ENCODE measurements at places on chromosomes 7 and 10.

- no peak for DNase-seq
Observed at GRCh38 chr10:110093722-110094121, 85.9 kb downstream of the ADD3 start.

- no peak for DNase-seq
Observed at GRCh38 chr7:47508389-47509380, 73.2 kb downstream of the TNS3 start.

- DNase-seq, result no peak
Observed at GRCh38 chr7:150829426-150829825, 22.9 kb upstream of the AOC1 start.

DNA sequence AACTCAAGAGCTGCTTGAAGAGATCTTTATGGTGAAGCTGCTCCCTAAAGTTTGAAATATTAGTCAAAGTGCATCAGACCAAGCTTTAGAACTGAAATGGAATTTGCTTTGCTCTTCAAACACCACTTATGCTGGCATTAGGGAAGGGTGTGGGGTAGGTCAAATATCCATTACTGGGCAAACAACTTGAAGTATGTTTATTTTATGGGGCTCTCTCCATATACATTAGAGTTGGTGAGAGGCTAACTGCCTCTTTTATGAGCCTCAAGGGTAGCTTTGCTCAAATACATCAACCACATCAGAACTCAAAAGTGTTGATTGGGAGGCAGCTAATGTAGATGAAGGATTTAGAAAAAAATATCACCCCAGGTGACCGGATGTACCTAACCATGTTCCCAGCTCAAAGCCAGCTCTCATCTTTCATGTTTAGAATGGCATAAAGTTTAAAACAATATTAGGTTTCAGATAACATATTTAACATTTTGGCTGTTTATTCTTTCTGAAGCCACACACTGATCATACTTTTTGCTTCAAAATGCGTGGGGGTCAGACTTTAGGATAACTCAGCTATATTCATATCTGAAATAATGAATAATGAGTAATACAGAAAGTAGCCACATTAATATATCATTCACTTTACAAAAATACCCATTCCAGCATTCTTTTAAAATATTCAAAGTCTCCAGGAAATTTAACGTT lies 318.6 kb downstream of the PTEN start:
- no peak for DNase-seq

DNA sequence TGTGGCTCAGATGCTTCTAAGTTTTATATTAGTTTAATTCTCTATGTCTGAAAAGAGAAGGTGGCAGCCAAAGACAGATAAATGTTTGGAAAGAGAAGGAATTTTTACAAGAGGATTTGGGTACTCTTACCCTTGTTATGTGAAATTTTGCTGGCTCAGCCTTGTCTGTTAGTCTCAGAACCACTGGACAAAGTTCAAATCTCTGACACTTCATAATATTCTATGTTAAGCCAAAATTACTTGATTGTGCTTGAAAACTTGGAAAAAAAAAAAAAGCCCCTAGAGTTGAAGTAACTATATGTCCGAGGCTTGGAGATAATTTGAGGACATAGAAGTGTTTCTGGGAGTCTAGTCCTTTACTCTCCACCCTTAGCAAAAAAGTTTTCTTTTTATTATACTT lies 1079.3 kb upstream of the LRRTM3 start:
- DNase-seq, result no peak

DNA sequence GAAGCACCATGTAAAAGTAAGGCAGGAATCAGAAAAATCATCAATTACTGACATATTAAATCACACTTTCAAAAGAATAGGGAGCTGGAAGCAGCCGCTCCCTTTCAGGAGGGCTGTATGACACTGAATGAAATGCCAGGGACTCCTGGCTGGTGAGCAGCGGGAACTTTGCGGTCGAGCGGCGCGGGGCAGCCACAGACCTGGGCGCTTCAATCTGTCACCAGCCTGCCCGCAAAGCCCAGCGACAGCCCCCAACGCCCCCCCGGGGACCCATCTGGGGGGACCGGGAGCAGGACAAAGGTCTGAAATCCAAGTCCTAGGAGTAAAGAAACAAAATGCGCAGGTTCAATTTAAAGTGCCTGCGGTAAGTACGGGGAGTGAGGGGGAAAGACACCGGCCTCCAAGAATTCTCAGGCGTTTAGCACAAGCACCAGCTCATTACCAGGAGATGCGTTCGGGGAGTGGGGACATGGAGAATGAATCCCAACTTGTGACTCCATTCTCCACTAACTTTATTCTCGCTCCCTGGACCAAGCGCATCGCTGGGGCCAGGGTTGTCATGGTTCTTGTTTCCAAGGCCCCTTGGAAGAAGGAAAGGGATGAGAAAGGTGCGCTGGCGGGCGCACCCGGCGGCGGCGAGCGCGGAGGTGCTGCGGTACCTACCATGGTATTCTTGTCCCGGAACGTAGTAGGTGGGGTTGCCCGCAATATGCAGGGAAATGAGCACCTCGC lies 824 bp downstream of the RELN start:
- no peak for DNase-seq

DNA sequence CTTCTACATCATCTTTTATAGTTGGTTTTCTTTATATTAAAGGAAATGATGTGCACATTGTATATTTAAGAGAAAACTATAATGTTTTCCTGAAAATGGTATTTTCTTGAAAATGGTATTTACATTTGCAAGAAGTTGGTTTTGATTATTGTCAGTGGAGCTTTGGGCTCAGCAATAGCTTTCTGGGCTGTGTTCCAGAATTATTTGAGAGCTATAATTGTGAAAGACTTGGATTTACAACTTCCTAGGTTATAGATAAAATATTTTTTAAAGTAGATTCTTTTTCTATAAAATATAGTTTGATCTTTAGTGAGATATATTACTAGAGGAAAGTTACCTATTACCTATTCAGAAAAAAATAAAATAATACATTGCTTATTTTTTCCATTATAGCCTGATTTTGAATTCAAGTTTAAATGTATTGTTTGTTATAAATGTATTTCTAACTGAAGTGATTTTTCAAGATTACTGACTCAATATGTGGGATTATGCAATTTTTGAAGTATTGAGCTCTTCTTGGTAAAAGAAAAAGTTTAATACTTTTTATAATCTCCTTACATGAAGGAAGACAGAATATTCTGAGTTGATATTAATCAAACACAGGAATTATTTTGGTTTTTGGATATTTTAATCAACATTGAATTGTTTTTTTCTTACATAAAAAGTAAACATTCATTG lies 20.2 kb downstream of the GNAI1 start:
- no peak for DNase-seq

GRCh38 chr7:71480791-71481190 lies 348.8 kb downstream of the GALNT17 start:
- DNase-seq, result no peak

GRCh38 chr7:34958021-34958420 lies 79.3 kb downstream of the DPY19L1 start:
- DNase-seq, result no peak

GRCh38 chr7:26680587-26680986 lies 183.8 kb downstream of the SKAP2 start:
- DNase-seq, result no peak

Data from stimulated activated CD8-positive, alpha-beta memory T cell treated with anti-CD3 and anti-CD28 coated beads, Interleukin-4, amount 100 ng/mL, for 1 hour (primary cell).